Activated CD4-positive, alpha-beta T cell treated with anti-CD3 and anti-CD28 coated beads for 4 hours (primary cell): ENCODE measurements at places on chromosomes 4 and X.

GRCh38 chr4:61462451-61463326, 262.6 kb downstream of the ADGRL3 start:
- DNase-seq, result no peak

DNA sequence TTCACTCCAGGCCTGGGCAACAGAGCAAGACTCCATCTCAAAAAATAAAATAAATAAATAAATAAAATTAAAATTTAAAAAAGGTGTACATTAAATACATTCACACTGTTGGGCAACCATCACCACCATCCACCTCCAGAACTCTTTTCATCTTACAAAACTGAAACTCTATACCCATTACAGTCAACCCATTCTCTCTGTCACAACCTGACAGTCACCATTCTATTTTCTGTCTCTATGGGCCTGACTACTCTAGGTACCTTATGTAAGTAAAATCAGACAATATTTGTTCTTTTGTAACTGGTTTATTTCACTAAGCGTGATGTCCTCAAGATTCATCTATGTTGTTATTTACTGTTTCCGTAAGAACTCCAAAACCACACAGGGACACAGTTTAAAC, 59.6 kb downstream of the FRYL start:
- DNase-seq, result no peak

- no peak for DNase-seq
Observed at GRCh38 chrX:80512924-80513323, 92.7 kb downstream of the TENT5D start.

- DNase-seq, result no peak
Observed at GRCh38 chrX:110315551-110315950, 2.3 kb downstream of the AMMECR1 start.

DNA sequence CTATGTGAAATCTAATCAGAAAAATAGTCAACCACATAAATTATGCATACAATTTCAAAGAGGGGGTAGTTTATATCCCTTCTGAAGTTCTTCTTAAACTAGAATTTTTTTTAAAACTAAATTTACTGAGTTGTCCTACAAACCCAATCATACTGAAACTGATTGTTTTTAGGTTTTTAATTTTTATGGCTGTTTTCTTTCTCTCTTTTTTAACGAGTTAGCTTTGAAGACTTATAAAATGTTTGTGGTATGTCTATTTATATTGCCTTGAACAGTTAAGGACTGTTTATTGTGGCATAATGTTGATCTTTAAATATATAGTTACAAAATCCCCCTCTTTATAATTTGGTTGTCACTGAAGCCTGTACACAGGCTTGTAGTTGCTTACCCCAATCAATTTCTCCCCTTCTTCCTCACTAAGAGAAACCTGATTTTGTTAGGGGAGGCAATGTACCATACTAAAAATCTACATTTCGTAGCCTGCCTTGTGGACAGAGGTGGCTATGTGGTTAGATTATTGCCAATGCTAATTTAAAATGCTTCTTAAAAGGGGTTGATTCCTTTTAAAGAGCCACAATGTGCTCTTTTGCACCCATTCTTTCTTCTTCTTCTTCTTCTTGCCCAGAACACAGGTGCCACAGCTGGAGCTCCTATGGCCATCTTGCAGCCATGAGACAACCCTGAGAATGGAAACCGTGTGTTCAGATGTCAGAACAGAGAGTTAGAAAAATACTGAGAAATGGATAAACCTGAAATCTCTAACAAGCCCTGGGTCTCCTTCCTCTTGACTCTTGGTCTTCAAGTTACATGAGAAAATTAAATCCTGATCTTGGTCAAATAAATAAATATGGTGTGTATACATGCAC, 102.7 kb upstream of the ZNF827 start:
- no peak for DNase-seq

DNA sequence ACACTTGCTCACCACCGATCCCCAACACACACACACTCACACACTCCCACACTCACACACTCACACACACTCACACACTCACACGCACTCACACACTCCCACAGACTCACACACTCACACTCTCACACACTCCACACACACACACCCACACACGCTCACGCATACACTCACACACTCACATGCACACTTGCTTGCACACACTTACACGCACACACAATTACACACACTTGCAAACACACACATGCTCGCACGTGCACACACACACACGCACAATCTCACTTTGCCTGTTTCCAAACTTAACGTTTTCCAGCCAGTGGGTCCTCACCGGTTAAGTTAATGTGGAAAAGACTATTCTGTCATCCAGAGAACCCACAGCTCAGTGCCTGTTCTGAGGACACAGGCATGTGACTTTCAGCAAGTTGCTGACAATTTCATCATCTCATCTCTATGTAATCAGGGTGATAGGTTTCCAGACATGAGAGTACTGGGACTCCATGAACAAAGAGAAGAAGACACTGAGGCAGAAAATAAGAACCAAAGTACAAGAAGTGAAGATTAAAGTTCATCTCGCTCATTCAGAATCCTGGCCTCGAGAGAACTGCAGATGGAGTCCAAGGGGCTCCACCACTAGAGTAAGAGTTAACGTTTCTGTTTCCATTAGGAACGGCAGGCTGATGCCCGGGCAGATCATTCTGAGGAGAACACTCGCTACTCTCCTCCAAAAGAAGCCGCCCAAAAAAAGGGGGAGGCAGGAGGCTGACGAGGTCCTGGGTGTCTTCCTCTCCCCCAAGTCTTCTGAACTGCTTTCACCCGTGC, 153.2 kb upstream of the FRG1 start:
- no peak for DNase-seq

DNA sequence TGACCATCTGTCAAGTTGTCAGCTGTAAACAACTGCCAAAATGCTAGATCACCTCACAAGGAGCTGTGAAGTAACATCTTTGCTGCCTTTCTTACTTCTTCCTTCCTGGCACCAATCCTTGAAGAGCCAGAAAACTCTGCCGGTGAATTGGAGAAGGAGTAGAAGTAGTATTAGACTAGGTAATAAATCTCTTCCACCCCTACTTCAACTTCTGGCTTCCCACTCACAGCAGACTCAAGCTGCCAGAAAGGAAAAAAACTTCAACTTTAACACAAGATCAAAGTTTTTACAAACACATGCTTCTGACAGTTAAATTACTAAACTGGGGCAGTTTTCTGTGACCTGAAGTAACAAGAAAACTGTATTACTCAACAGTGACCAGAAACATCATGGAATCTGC, 164.7 kb upstream of the SLC7A11 start:
- no peak for DNase-seq

- no peak for DNase-seq
Observed at GRCh38 chr4:153075836-153076518, 128.3 kb upstream of the TRIM2 start.

GRCh38 chr4:83316459-83317165, 18.0 kb downstream of the HPSE start:
- DNase-seq, result no peak

- no peak for DNase-seq
Observed at GRCh38 chr4:15234116-15234855, 193.5 kb upstream of the C1QTNF7 start.

DNA sequence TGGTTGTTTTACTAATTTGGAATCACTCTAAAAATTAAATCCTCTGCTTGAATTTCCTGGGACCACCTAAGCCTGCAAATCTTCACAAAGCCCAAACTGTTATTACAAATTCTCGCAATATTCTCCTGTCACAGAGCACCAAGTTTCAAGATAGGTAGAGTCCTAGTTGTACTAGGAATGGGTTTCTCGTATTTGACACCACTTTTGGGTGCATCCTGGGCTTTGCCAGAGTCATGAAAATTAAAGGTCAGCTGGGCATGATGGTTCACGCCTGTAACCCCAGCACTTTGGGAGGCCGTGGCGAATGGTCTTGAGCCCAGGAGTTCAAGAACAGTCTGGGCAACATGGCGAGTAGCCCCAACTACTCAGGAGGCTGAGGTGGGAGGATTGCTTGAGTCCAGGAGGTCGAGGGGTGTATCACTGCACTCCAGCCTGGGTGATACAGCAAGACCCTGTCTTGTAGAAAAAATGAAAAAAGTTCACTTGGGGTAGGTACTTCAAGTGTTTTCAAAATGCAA, 30.6 kb upstream of the MANBA start:
- no peak for DNase-seq

GRCh38 chrX:132961511-132961910, 3.1 kb upstream of the HS6ST2 start:
- DNase-seq, result no peak

DNA sequence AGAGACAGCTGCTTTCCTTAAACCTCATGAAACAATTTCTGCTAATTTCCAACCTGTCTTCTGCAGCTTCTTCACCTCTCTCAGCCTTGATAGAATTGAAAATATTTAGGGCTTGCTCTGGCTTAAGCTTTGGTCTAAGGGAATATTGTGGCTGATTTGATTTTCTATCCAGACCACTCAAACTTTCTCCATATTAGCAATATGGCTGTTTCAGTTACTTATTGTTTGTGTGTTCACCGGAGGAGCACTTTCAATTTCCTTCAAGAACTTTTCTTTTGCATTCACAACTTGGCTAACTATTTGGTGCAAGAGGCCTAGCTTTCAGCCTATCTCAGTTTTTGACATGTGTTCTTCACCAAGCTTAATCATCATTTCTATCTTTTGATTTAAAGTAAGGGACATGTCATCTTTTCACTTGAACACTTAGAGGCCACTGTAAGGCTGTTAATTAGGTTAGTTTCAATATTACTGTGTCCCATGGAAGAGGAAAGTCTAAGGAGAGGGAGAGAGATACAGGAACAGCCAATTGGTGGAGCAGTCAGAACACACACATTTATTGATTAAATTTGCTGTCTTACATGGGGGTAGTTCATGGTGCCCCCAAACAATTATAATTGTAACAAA, 213.2 kb downstream of the RASL11B start:
- DNase-seq, result no peak

DNA sequence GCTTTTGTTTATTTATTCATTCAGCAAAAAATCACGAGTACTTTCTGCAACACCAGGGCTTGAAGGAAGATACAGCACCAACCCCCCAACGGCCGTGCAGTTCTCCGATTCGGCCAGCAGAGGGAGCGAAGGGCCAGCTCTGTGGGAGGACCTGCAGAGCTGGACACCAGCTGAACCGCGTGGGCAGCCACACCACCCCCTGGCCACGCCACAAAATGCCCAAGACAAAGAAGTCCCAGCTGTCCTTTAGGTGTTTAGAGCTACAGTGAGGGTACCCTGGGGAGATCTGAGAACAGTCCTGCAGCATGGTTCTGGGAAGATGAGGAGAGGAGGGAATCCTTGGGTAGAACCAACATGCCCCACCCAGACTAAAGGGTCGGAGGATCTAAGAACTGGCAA, 83.1 kb downstream of the RELL1 start:
- peak; percentile 76 for DNase-seq

DNA sequence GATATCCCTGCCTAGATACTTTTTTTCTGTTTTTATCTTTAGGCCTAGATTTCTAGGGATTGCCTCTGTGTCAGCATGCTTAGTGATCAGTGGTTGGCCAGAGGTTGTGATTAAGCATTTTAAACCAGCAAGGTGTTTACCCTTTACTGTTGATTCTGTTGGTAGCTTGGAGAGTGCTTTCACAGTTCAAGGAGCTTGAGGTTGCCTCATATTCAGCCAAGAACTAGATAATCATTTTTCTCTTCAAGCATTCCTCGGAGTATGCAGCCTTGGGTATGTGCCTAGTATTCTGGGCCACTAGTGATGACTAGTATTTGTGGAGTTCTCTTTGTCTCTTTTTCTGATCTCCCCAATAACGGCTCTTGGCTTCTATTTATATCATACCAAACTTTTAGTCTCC, 20.4 kb downstream of the APOOL start:
- DNase-seq, result no peak

DNA sequence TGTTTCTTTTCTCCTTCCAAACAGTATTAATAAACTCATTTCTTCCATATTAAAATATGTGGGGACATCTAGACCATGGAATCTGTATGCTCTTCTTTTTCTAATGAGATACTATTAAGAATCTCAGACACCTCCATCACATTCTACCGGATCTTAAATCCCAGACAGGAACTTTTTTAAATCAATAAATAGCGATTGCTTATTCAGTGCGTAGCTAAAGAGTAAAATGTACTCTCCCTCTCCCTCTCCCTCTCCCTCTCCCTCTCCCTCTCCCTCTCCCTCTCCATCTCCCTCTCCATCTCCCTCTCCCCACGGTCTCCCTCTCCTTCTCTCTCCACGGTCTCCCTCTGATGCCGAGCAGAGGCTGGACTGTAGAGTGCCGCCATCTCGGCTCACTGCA, 297.0 kb downstream of the HNRNPD start:
- DNase-seq, result no peak

DNA sequence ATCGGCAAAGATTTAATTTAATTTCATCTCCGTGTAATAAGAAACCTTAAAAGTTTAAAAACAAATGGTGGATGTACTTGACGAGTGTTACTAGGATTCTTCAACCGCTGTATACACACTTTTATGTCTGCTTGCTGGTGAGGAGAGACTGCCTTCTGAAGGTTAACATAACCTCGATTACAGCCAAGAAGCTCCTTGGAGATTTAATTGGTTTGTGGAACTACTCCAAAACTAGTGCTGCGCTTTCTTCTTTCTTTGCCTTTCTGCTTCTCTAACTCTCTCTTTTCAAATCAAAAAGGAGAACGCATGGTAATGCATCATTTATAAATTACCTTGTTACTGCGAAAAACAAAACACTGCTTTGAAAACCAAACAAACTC, 109.0 kb downstream of the ANTXR2 start:
- DNase-seq, result no peak

GRCh38 chr4:123168812-123169211, 227.8 kb upstream of the SPRY1 start:
- DNase-seq, result no peak

DNA sequence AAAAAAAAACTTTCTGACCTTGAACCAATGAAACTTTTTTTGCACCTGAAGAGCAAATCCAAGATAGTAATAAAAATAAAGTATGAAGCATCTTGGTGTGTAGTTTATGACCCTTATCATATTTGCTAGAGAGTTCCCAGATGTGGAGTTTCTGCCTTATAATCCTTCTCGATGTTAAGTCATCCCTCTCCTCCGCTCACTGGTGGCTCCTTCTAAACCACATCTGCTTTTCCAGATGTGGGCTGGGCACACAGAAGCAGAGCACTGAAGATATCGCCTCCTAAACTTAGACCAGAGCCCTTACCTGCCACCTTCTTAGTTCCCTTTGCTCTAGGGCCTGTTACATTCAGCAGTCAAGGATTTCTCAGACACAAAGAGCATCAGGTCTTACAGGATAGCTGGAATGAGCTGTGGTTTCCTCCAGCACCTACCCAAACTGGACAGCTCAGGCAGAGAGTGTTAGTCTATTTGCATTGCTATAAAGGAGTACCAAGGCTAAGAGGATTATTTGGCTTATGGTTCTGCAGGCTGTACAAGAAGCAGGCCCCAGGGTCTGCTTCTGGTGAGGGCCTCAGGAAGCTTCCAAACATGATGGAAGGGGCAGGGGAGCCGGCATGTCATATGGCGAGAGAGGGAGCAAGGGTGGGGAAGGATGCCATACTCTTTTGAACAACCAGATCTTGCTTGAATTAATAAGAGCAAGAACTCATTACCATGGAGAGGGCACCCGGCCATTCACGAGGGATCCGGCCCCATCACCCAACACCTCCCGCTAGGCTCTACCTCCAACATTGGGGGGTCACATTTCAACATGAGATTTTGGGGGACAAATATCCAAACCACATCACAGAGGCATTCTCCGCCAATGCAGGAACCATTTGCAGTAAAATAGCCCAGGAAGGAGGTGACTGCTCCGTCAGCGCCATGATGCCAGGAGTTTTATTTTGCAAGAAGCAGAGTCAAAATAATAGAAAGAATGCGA, 75.6 kb upstream of the HELT start:
- no peak for DNase-seq
